Hair follicle dermal papilla cell (primary cell): ENCODE measurements at places on chromosomes 12 and 14. TPM values are rescaled to one million over a fixed set of nuclear protein-coding genes. Genes with fewer than 3 reads are reported as not detected.

The NEUROD4 gene
- not detected in 2 replicates for total RNA-seq

The FERMT2 gene
- 178 and 206 TPM in 2 replicates for total RNA-seq

The SERPINA10 gene
- total RNA-seq: not detected in 2 replicates

The TPPP2 gene
- not detected in 2 replicates for total RNA-seq

The INF2 gene
- total RNA-seq: 71.6 and 77.1 TPM in 2 replicates

The PSMC1 gene
- total RNA-seq: 83.7 and 120 TPM in 2 replicates

The NOVA1 gene
- total RNA-seq: 7.8 and 9.9 TPM in 2 replicates

The LTB4R gene
- 1.3 and 2.6 TPM in 2 replicates for total RNA-seq

The TMEM119 gene
- total RNA-seq: 904 and 1,008 TPM in 2 replicates

The PTCSC3 gene
- total RNA-seq: not detected in 2 replicates

The SIX4 gene
- total RNA-seq: 16.5 and 23.7 TPM in 2 replicates

The ITGB7 gene
- 1.3 and 1.8 TPM in 2 replicates for total RNA-seq

The NKX2-1 gene
- total RNA-seq: not detected in 2 replicates

The FAM222A gene
- total RNA-seq: under 0.01 and 0.16 TPM in 2 replicates

The MYO1A gene
- 0.12 TPM in 1 of 2 replicates, not detected in the other for total RNA-seq
